ENCODE measurements at places on chromosomes 13 and 19.

- no peak for DNase-seq
These were observed 412.1 kb downstream of the KLF12 start for GRCh38 chr13:73722120-73722519.

DNA sequence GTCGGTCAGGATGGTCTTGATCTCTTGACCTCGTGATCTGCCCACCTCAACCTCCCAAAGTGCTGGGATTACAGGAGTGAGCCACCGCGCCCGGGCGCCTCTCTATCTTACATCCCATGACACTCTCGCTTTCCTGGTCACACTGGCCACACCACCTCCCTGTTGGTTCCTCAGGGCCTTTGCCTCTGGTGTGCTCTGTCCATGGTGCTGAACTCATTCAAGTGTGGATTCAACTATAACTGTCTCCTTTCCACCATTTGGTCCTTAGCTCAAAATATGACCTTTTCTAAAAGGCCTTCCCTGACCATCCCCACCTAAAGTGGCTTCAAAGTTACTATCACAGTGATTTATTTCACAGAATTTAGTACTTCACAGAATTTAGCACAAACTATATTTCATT, 3.7 kb upstream of the SMIM17 start:
- DNase-seq = no peak

DNA sequence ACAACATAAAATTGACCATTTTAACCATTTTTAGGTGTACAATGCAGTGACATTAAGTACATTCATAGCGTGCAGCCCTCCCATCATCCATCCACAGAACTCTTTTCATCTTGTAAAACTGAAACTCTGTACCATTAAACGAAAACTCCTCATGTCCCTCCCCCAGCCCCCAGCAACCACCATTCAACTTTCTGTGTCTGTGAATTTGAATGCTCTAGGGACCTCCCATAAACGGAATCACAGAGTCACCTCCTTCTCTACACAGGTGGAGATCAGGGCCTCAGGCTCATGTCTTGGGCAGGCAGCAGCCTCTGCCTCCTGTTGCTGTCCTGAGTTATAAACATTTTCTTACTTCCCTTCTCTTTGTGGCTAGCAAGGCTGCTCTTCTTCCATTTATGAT, 7.3 kb upstream of the CCNE1 start:
- DNase-seq = no peak

GRCh38 chr13:28499609-28500008, 4.7 kb upstream of the FLT1 start:
- DNase-seq = no peak

DNA sequence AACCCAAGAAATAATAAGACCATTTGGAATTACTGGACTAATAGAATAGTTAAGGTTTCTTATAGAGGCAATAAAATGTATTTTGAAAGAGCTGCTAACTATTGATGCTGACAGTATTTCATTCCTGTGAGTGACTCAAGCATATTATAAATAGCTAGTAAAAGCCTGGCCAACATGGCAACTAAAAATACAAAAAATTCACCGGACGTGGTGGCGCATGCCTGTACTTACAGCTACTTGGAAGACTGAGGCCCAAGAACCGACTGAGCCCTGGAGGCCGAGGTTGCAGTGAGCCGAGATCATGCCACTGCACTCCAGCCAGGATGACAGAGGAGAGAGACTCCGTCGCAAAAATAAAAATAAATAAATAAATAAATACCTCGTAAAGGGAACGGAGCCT, 5.4 kb upstream of the ICAM3 start:
- DNase-seq = no peak

DNA sequence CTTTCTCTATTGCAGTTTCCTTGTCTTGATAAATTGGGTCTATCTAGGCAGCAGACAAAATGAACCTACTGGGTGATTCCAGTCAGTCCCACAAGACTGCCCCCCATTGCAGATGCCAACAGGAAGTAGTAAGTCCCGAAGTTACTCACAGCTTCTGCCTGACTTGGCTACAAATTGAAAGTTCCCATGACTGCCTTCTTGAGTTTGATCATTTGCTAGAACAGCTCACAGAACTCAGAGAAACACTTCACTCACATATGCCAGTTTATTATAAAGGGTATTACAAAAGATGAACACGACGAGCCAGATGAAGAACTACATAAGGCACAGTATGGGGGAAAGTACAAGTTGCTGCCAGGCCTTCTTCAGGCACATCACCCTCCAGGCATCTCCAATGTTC, 50.0 kb downstream of the TEX26 start:
- DNase-seq = no peak

DNA sequence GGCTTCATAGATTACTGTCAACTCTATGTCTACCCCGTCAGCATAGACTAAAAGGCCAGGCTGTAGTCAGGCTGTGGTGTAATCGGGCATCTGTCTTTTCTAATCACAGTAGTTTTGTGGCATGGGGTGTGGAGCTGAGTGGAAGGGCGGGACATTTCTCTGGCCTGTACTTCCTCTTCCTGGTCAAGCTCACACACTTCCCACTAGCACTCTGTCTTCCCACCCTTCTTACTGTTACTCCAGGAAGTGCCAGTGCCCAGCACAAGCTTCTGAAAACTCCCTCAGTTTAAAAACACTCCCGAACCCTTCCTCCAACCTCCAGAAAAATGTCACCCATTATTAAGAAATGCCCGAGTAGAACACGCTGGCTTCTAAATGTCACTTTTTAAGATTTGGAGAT, 229.8 kb downstream of the KLF5 start:
- DNase-seq = no peak

- peak; percentile 10 for DNase-seq
These were observed 106.8 kb downstream of the NHLRC3 start for GRCh38 chr13:39144941-39145533.

GRCh38 chr13:111911121-111911720, 155.7 kb upstream of the SOX1 start:
- no peak for DNase-seq

DNA sequence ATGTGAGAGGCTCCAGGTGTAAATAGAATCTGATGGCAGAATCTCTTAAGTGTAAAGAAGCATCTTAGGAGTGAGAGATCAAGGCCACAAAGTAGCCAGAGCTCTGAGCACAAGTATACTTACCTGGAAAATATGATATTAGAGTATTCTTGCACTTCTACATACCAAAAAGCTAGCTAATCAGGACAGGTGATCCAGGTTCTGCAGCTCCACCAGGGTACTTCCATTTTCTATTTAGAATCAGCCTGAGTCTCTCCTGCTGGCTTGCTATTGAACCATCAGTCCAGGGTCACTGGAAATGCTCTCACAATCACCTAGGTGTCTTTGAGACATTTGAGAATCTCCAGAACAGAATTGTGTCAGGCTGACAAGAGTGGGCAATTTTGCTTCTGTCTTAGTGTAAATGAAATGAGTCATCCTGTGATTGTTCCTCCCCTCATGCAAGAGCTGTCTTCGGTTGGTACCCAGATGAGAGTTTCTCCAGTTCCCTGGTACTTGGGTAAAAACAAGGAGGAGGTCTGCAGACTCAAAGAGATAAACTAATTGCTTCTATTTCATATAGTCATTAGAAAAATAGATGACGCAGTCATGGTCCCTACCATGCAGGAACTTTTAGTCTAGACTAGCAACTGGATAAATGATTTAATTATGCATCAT, 14.6 kb downstream of the ZNF254 start:
- no peak for DNase-seq

DNA sequence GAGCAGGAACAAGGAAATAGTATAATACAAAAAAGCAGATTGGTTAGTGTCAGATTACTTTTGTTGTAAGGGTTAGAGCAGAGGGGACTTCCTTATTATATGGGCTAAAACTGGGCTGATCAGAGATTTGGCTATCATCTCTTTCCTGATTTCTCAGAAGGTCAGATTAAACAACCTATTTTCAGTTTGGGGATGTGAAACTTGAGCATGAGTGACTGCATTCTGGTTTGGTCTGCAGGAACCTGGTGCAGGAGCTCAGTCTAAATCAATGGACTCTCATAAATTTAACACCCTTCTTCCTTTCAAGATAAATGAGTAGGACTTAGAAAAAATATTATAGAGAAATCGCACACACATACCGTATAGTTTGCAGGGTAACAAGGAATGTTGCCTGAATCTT, 12.9 kb upstream of the RFXAP start:
- DNase-seq = no peak

DNA sequence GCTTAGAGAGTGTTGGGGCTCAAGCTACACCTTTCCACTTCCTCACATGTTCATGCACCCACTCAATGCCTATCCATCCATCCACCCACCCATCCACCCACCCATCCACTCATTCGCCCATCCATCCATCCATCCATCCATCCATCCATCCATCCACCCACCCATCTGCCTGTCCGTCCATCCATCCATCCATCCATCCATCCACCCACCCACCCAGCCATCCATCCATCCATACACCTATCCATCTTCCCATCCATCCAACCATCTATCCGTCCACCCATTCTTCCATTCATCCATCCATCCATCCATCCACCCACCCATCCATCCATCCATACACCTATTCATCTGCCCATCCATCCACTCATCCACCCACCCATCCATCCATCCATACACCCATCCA, 13.1 kb upstream of the HOMER3 start:
- DNase-seq = no peak

DNA sequence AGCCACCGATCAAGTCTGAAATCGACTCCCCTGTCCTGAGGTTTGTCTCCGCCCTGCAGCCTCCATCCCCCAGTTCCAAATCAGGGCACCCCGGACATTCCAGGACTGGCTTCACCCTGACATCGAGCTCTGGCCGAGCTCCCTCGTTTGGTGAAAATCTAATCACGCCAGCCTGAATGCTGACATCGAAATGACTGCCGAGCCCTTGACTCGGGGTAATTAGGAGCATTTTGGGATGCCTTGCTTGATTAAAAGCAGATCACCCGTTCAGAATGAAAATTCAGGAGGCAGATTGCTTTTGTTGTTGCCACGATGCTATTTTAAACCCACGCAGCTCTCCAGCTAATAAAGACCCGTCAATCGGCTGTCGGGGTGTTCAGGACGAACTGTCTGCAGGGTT, 34.3 kb downstream of the ZNRF4 start:
- no peak for DNase-seq

DNA sequence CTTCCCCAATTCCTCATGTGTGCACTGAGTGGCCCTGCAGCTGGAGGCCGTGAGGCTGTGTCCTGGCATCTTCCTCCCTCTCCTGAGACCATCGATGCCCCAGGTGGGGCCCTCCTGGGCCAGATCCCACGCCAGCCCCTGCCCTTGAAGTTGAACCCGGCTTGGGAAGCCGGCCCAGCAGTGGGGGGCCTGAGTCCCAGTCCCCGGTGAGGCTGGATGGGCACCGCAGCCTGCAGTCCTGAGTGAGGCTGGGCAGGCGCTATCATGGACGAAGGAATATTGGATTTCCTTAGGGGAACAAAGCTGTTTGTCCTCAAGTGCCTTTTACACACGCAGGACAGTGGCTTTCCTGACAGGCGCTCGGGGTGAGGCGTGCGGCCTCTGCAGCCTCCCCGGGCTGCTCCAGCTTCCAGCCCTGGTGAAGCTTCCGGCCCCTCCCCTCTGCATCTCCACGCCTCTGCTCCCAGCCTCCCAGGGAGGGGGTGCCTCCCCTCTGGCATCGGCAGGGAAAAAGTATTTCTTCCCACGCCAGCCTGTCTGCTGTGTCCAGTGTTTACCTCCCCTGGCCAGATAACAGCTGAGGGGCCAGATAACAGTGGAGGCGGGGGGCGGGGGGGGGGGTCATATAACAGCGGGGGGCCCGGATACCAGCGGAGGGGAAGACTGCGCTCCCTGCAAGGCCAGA, 159.5 kb downstream of the KDM4B start:
- DNase-seq = no peak

DNA sequence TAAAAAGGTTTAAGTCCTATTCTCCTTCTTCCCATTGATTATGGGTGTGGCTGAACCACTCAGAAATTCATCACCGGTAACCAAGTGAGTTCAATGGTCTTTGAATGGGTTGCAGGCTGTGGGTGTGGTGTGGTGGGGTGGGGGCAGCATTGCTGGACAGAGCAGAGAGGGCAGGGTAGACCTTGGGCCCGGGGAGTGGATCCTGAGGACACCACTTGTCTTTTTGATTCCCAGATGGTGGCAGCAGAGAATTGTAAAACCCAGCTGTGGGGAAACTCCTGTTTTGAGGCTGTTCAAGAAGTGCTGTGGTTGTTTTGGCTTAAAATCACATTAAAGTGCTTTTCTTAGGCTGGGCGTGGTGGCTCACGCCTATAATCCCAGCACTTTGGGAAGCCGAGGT, 45.8 kb upstream of the RGCC start:
- peak; percentile 32 for DNase-seq

- peak; percentile 41 for DNase-seq
These were observed 2.9 kb upstream of the PTOV1 start for GRCh38 chr19:49847731-49848696.

DNA sequence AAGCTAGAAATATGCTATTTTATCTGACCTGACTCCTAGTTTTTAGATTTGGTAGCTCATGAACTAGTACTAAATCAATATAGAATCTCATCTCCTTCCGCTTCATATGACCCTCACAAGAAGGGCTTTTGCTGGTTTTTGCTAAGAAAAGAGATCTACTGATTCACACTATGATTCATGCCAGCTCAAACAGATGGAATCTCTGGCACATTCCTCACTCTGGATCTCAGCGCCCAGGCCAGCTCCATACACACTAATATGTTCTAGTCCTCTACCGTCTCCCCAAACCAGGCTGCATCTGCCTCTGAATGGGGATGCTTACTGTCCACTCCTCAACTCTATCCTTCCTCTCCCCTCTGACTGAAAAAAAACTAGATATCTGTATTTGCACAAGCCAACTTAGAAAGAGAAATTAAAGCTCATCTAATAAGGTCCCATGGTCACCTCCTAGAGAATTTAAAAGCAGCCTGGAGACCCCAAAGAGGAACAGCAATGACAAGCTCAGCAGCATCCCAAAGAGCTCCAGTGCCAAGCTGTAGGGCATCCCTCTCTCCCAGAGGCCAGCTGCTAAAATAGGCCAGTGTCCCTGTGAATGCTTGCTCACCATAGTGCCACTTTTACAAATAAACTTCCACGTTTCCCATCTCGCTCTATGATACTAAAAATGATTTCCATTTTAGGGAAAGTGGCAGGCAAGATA, 74.9 kb downstream of the LHFPL6 start:
- DNase-seq = no peak

DNA sequence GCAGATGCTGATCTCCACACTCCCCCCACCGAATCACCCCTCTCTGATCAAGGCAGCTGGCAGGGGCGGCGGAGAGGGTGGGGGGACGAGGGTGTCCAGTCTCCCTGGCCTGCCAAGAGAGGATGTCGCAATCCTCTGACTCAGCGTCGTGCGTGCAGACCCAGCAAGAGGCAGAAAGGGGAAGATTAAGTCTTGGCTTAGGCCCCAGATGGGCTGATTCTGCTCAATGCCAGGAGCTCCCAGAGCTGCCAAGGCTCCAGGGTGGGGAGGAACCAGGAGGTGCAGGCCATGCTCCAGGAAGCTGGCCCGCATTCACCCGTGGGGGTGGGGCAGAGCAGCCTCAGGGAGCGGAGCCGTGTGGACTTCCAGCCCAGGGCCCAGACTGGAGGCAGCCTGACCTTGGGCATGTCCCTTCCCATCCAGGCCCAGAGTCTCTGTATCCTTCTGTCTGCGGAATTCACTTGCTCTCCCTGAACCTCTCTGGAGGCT, 6.6 kb upstream of the BCL3 start:
- DNase-seq = peak; percentile 55

GRCh38 chr13:38528986-38529385, 157.9 kb upstream of the FREM2 start:
- no peak for DNase-seq

- DNase-seq = no peak
These were observed 83.4 kb downstream of the GPC6 start for GRCh38 chr13:93309886-93310523.

Data from hematopoietic multipotent progenitor cell treated with erythropoietin and hydrocortisone succinate and interleukin-3 and kit ligand, for 15 days (in vitro differentiated cells).